Stimulated activated CD4-positive, alpha-beta T cell treated with anti-CD3 and anti-CD28 coated beads, Interleukin-4, amount 100 ng/mL, for 1 hour (primary cell): ENCODE measurements at places on chromosomes 5 and 9.

DNA sequence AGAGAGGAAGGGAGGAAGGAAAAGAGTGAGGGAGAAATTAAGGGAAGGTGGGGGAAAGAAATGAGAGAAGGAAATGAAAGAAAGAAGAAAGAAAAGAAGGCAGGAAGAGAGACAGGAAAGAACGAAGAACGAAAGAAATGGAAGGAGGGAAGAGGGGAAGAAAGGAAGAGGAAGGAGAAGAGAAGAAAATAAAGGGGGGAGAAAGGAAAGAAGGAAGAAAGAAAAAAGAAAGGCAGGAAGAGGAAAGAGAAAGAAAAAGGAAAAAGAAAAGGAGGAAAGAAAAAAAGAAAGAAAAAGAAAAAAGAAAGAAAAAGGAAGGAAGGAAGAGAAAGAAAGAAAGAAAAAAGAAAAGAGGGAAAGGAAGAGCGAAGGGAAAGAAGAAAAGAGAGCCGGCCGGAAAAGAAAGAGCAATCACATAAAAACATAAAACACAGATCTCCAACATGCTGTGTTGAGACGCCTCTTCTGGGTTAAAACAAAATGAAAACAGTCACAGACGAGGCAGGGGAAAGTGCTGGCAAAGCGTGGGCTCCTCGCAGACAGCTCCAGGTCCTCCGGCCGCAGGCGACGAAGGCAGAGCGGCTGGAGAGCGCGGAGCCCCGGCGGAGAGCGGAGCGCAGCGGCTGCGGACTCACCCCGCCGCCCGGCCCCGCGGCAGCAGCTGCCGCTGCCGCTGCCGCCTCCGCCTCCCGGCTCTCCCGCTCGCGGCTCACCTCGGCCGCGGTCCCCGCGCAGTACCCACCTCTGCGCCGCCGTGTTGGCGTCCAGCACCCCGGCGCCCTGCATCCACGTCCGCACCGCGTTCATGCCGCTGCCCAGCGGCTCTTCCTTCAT, 896 bp downstream of the EBF1 start:
- peak; percentile 48 for DNase-seq

DNA sequence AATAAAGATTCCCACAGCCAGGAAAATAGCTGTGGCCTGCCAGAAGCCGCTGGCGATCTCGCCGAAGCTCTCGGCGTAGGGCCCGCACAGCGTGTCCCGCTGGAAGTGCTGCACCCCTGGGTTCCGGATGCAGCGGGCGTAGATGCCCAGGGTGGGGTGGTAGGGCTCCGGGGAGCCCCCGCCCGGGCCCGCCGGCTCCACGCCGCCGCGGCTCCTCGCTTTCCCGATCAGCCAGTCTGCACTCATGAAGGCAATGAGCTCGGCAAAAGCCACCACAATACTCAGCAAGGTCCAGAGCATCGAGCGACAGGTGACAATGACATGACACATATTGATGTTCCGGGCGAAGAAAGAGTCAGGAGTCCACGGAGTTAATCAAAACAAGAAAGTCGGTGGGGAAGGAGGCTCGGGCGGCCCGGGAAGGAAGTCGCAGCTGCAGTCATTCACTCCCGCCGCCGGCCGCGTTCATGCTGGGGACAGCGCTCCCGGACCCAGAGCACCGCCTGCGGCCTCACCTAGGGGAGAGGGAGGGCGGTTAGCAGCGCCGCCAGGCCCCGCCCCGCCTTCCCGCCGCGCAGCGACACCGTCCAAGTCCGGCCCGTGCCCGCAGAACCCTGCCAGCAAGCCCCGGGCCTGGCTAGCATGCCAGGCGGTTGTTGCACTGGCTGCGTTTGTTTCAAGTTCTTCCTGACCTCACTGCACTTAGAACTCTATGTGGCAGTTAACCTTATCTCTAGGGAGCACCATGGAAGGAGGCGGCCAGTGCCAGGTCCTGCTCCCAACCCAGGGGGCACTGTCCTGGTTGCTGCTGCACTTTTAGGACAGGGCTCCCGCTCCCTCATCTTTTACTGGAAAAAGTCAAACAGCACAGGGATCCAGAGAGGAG, 138.4 kb downstream of the LHFPL2 start:
- peak; percentile 21 for DNase-seq

GRCh38 chr5:118752969-118753368, 235.4 kb downstream of the DTWD2 start:
- DNase-seq: no peak

- no peak for DNase-seq
Observed at GRCh38 chr9:28801144-28801799, 1228.0 kb upstream of the C9orf72 start.

- no peak for DNase-seq
Observed at GRCh38 chr5:52802974-52803336, 15.2 kb downstream of the ITGA1 start.

GRCh38 chr5:151454166-151454565, 6.8 kb downstream of the SLC36A1 start:
- no peak for DNase-seq

DNA sequence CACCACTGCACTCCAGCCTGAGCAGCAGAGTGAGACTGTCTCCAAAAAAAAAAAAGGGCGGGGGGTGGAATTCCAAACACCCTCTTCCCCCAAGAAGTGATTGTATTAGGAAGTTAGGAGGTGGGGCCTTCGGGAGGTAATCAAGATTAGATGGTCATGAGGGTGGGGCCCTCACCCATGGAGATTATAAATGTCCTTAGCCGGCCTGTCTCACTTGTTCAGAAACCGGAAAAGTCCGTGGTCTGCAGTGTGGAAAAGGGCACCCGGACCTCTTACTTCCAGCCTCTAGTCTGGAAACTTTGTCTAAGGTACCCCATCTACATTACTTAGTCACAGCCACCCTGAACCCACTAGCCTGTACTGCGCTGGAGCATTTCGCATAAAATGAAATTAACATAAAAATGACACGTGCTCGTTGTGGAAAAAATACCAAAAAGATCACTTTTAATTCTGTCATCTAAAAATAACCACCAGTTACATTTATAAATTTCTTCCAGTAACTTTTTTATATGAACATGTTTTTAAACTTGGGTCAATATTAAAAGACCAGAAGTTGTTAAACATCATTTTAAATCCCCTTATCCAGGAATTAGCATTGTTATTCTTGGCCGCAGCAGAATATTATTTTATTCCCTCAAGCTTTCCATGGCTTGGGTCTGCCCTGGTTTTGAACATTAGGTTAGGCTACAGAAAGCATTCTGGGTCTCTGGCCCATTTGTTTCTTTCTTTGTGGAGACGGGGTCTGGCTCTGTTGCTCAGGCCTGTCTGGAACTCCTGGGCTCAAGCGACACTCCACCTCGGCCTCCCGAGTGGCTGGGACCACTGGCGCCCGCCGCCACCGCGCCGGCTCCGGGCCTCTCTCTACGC, 1.2 kb upstream of the CKS2 start:
- no peak for DNase-seq

DNA sequence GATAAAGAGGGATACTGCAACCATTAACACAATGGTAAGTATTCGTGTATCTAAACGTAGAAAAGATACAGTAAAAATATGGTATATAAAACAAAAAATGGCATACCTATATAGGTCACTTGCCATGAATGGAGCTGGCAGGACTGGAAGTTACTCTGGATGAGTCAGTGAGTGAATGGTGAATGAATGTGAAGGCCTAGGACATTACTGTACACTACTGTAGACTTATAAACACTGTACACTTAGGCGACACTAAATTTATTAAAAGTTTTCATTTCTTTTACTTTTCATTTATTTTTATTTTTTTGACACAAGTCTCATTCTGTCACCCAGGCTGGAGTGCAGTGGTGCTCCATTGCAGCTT, 14.1 kb downstream of the TDRD7 start:
- no peak for DNase-seq

DNA sequence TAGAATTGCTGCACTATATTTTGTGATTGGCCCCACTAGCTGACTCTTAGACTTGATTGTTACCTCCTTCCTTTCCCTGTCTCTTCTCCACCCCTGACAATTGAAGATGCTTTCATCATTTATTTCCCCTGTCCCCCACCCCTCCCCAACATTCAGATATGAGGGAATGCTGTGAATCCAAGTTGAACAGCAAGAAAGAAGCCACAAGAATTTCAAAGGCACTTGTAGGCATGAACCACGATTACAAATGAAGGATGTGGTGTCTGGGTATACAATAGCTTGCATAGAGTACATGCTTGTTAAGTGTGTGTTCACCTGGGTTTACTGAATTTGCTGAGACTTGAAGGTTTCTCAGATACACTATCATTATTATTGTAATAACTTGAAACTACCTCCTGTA, 78.3 kb upstream of the TRIO start:
- no peak for DNase-seq

DNA sequence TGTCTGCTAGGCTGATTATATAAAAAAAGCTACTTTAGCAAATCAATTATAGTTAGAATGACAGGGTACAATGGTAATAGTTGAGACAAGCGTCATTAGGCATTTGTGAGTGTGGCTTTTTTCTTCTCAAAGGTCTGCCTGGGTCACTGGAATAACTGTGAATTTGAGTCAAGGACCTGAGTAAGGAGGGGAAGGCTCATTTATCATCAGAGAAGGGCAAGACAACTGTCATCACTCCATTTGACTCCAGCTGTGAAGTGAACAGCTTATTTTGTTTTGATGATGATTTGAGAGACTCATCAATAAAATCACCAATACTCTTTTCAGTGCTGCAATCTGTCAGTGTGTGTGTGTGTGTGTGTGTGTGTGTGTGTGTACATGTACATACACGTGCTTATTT, 118.6 kb downstream of the MAT2B start:
- no peak for DNase-seq

DNA sequence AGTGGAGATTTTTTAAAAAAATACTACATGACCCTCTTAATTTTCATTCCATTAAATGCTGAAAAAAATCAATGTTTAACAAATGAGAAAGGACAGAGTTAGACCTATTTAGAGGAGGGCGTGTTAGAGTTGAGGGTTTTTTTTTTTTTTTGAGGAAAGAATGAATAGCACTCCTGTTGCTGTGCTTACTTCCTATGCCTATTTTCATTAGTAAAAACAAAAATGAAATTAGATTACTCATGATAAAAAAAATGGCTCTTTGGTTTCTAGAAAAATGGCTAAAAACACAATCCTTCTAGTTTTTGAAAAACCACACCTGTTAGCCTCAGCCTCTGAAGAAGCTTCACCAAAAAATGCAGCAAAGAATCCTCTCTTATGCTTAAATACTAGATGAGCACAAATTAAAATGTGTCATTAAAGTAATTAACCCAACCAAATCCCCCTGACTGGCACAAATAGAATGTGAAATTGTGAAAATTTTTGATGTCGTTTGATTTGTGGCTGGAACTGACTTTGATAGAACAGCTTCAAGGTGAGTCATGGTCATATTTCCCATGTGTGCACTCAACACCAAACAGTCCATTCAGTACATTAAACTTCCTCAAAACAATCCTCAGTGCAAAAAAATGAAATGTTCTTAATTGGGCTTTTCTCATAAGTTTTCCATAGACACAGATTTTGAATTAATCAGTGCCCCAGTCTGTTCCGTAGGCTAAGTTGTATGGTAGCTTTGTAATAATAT, 98.0 kb downstream of the MACIR start:
- no peak for DNase-seq

DNA sequence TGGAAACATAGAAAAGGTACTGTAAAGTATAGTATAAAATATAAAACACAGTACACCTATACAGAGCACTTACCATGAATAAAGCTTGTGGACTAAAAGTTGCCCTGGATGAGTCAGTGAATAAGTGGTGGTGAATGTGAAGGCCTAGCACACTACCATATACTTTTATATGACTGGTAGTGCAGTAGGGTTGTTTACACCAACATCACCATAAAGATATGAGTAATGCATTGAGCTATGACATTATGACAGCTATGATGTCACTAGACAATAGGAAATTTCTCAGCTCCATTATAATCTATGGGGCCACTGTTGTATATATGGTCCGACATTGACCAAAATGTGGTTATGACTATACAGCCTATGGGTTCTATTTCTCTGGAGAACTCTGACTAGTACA, 291.8 kb upstream of the ACTBL2 start:
- no peak for DNase-seq

DNA sequence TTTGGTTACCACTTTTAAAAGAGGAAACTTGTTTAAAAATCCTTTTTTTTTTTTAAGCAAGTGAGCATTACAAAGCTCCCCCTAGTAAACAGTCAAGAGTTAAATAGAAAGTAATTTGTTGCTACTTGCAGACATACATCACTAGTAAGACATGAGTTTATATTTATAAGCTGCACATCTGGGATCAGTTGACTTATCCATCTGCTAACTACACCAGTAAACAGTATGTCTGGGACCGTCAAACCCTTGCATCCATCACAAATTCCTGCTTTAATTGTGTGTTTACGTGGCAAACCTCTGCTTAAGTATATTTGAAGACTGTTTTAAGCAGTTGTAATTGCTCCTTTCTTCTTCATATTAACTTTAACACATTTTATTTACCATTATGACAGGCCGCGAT, 146.8 kb downstream of the EBF1 start:
- no peak for DNase-seq

DNA sequence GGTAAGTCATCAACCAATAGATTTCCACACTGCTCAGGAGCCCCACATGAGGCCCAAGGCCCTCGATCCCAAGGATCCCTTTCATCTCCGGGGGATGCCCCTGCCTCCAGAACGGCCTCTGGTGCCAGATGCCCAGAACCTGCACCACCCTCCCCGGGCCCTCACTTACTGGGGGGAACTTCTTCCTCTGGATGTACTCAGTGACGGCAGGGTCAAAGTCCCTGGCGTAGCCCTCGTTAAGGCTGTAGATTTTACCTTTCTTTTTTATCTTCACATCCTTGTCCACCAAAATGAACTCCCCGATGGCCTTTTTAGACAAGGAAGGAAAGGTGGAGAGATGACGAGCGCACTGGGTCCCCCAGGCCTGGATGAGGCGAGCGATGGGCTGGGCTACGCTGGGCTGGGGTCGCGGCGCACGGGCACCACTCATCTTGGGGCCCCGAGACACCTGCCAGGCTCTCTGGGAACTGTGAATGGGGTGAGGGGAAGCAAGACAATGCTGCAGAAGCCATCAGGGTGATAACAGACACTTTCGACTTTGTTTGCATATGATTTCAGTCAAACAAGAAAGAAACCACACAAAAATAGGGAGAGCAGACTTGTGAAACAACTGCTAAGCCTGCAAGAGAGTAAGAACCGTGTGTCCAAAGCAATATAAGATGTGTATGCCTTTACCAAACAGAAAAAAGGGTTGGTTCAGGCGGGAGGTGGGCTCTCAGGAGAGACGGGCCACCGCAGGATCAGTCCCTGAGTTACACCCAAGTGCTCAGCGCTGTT, 13.2 kb upstream of the FBP2 start:
- no peak for DNase-seq

- no peak for DNase-seq
Observed at GRCh38 chr9:33661176-33661575, 134.2 kb upstream of the PRSS3 start.

GRCh38 chr5:83036991-83037575, 40.1 kb downstream of the TMEM167A start:
- DNase-seq: no peak

DNA sequence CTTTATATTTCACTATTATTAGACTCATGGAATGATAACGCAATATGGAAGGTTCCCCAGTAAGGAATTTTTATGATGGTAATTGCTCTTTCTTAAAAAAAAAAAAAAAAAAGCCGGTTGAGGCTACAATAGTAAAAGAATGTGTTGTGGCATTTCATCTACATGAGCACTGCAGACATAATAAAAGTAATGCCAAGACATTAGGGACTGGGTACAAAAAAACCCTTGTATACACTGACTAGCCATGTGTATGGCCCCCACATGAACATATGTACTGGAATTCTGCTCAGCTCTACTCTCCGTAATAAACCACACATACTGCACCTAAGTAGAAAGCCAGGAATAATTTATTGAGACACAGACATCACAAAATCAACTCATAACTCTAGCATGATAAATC, 218.4 kb downstream of the ADAMTS6 start:
- no peak for DNase-seq
